Right ventricle myocardium superior (tissue), 1 donor: ENCODE measurements at places on chromosomes 4 and X. TPM values are rescaled to one million over a fixed set of nuclear protein-coding genes. Genes with fewer than 3 reads are reported as not detected.
A peak's percentile ranks its signal among the peaks of the same experiment; 100 is the strongest.

- no peak for DNase-seq
These were observed 434.2 kb downstream of the PPARGC1A start for GRCh38 chr4:23455456-23456158.

DNA sequence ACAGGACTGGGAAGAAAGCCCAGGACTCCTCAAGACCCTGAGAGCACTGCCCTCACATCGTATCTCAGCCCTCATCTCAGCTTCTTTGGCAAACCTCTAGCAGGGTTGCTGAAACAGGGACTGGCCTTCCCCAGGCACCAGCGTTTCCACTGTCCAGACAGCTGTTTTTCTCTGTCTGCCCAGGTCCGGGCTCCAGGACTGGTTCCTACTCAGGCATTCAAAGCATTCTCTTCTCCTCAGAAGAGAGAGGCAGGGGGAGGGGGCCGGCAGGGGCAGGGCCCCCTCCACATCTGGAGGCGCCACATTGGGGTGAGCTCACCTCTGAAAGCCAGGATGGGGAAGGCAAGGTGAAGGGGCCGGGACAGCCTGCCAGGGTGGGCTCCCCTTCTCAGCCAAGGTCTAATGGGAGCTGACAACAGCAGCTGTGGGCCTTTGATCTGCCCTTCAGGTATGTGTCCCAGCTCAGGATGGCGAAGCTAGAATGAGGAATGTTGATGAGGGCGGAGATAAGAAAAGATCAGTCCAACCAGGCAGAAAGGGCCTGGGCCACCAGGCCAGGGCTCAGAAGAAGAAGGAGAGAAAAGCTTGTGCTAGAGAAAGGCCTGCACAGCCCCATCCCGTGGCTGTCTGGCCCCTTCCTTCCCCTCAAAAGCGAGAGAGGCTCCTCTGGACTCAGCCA is 60.4 kb downstream of the PJA1 start:
- DNase-seq = no peak

DNA sequence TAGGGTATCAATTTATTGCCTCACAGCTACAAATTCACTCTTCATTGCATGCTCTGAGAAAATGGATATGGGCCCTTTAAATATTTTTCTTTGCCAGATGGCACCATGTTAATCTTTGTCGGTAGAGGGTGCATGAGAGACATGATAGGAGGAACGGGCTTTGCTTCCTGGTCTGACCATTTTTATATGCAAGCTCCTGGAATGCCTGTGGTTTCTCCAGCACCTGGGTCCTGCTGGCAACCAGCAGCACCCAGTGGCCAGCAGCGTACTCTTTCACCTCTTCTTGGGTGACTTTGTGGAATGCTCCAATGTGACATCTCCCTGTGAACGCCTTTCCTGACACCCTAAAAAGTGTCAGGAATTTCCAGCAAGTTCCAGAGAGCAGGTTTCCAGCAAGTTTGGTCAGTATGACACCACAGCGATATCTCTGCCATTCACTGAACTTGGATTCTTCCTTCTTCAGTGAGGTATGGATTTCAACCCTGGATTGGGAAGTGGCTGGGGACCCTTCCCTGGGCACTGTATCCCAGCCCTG is 140.3 kb upstream of the PGRMC2 start:
- no peak for DNase-seq

- no peak for DNase-seq
These were observed 131.9 kb upstream of the USP9X start for GRCh38 chrX:40953369-40953768.

- DNase-seq = no peak
These were observed 146.2 kb upstream of the NDST4 start for GRCh38 chr4:115259642-115260041.

- no peak for DNase-seq
These were observed 27.2 kb downstream of the SPRY1 start for GRCh38 chr4:123423819-123424218.

GRCh38 chrX:74419864-74420195 is 1.5 kb upstream of the SLC16A2 start:
- DNase-seq = peak; percentile 33

DNA sequence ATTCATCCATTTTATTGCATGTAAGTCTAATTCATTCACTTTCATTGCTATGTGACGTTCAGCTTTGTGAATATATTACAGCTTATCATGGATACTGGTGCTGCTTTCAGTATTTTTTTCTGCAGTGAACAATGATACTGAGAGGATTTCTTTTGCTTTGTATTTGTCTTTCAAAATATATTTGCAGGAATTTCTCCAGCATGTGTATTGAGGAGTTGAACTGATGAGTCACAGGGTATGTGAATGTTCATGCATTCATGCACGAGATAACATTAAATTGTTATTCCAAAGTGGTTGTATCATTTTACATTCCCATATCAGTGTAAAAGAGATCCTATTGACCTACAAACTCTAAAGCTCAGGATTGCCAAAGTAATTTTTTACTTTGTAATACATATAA is 283.8 kb upstream of the ARSJ start:
- DNase-seq = no peak

- peak; percentile 36 for DNase-seq
These were observed 30.1 kb upstream of the MXD4 start for GRCh38 chr4:2291705-2292645.

DNA sequence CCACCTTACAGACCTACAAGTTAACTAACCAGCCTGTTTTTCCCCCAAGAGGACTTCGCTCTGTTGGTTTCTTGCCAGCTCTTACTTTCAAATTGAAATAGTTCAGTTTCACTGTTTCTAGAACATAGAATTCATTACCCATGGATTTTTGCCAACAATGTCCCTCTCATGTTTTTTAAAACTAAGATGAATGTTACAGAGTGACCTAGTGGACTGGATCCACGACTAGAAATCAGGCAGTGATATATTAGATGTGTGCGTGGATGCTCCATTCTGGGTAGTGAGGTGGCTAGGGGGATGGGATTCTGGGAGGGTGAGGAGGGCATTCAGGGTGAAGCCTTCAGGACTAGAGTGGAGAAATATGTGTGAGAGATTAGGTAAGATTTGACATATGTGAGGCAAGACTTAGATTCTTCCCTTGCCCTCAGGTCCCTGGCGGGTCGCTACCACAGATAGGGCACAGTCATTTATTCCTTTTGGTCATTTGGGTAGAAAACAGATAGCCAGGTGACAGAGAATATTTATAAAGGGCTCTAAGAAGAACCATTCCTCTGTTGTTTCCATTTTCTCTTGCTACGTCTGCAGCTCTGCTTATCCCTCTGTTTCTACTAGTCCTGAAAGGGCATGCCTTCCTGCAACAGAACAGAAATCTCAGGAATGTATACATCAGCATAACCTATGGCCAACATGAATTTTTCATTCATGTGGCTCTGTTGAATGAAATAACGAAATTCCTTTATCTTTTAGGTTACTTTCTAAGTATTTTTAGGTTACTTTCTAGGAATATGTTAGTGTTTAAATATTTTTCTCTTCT is 15.4 kb upstream of the JADE1 start:
- DNase-seq = no peak

BCLAF3 gene
- 6.5 TPM for total RNA-seq

PDE6B gene
- total RNA-seq = 1.1 TPM

WNK3 gene
- total RNA-seq = 0.89 TPM

SAGE1 gene
- not detected for total RNA-seq

TMEM150C gene
- total RNA-seq = 19.4 TPM

PNMA5 gene
- total RNA-seq = not detected
